Suprapubic skin (tissue), 4 donors: ENCODE measurements at places on chromosomes 12 and 14. TPM values are rescaled to one million over a fixed set of nuclear protein-coding genes. Genes with fewer than 3 reads are reported as not detected.

DNA sequence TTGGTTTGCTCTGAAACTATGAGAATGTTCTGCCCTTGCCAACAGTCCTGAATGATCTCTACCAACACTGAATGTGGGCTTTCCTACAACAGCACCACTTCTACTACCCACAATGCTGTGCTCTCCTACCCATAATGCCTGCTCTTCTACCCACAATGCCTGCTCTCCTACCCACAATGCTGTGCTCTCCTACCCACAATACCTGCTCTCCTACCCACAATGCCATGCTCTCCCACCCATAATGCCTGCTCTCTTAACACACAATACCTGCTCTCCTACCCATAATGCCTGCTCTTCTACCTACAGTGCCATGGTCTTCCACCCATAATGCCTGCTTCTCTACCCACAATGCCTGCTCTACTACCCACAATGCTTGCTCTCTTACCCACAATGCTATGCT lies 92.3 kb downstream of the KCNK13 start:
- no peaks in the 10 kb centered on the region for H3K27me3 ChIP-seq
- DNase-seq: no peak
- no peak overlapping the region for H3K4me3 ChIP-seq

DNA sequence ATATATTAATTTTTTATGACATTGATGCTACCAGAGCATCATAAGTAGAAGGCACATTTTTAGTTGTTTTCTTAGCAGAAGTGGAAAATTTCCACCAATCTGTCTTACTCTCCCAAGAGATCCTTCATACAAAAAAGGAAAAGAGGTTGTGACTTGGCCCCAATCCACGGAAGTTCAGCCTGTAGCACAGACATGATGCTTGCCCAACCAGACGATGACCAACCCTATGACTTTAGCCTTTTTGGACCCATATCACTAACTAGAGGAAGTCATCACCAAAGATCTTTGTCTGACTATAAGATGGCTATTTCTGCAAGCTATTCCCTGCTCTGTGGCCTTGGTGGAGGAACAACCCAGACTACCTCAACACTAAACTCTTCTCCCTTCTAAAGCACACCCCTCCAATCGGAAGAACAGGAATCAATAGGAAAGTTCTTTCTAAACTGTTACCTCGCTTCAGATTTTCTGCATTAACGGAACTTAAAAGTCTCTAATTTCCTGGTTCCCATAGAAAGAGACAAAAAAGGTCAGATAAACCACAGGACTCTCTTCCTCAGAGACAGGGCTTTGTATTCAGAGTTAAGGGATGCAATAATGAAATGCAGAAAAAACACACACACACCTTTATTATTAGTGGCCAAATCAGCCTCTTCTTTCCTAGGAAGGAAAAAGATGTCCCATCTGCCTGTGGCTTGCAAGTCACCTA lies 4.1 kb upstream of the RHOJ start:
- H3K4me3 ChIP-seq: no peak overlapping the region
- DNase-seq: no peak
- H3K4me1 ChIP-seq: peaks cover 6% of the 10 kb centered on the region
- H3K36me3 ChIP-seq: no peaks in the 10 kb centered on the region
- no peaks in the 10 kb centered on the region for H3K27me3 ChIP-seq

DNA sequence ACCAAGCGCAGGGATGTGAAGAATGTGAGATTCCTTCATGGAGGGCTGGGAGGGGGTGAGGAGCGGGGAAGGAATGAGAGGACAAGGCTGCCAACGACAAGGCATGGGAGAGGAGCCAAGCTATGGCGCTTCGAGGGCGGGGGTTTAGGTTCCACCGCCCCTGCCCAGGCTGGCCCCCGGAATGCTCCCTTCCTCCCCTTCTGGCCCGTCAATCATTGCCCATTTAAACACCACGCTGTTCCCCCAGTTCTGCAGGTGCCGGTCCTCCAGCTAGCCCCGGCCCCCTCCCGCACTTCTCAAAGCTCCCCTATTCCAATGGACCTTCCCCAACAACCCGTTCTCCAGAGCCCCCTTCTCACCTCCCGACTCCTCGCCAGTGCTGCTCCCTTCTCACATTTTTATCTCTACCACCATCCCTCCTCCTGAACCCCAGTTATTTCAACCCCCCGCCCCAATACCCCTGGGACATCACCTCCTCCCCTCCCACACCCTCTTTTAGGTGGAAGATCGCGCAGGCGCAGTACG lies 428 bp downstream of the RNF41 start:
- H3K4me3 ChIP-seq: peak overlapping the region; percentile 85
- DNase-seq: no peak
- H3K27ac ChIP-seq: peak overlapping the region; percentile 97
- H3K4me1 ChIP-seq: peaks cover 42% of the 10 kb centered on the region
- H3K27me3 ChIP-seq: no peaks in the 10 kb centered on the region

The FAIM2 gene
- 0.65 TPM for total RNA-seq

DNA sequence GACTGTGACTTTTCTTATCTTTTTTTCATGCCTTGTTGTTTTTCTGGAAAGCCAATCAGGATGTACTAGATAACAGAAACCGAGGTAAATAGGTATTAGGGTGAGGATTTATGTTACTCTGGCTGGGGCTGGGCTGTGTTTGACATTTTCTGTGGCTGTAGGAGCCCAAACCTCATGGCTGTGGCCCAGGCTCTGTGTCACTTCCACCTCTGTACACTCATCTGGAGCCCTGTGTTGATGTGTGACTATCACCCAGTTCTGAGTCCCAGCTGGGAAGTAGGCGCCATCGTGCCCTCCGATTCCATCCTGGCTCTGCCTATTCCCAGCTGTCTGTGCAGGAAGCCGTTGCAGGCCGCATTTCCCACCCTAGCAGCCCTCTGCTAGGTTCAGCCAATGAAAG lies 1.6 kb upstream of the HHIPL1 start:
- H3K27me3 ChIP-seq: peaks cover 10% of the 10 kb centered on the region
- no peak for DNase-seq
- H3K4me3 ChIP-seq: no peak overlapping the region
- H3K4me1 ChIP-seq: peaks cover 17% of the 10 kb centered on the region

GRCh38 chr12:80313209-80313608 lies 130.8 kb upstream of the PTPRQ start:
- no peak for DNase-seq
- peaks cover 9% of the 10 kb centered on the region for H3K4me1 ChIP-seq
- no peak overlapping the region for H3K4me3 ChIP-seq
- H3K27me3 ChIP-seq: no peaks in the 10 kb centered on the region
- H3K36me3 ChIP-seq: no peaks in the 10 kb centered on the region
- H3K27ac ChIP-seq: no peak overlapping the region

DNA sequence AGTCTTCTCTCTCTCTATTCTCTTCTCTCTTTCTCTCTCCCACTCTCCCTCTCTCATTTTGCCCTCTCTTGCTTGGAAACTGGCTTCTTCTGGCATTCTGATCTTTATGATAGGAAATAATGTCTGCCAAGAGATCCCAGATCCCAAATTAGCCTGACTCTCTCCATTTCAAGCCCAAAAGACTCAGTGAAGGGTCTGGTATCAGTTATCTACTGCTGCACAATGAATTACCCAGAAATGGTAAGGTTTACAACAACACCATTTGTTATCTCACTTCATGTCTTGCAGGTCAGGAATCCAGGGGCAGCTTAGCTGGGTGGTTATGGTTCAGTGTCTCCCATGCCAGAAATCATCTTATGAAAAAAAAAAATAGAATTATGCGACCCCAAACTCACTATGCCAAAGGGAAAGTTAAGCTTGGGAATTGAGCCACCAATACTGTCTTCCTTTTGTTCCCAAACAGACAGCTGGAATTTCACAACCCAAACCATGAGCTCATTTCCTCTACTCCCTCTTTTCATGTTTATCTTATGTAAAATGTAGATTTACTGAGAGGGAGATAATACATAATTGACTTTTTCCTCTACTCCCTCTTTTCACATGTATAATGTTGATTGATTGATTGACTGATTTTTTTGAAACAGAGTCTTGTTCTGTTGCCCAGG lies 67.8 kb upstream of the FICD start:
- H3K4me1 ChIP-seq: peaks cover 7% of the 10 kb centered on the region
- no peak for DNase-seq
- H3K27me3 ChIP-seq: peaks cover 16% of the 10 kb centered on the region
- no peak overlapping the region for H3K4me3 ChIP-seq

- H3K27ac ChIP-seq: no peak overlapping the region
- no peaks in the 10 kb centered on the region for H3K4me1 ChIP-seq
- no peak for DNase-seq
- H3K36me3 ChIP-seq: no peaks in the 10 kb centered on the region
- no peaks in the 10 kb centered on the region for H3K27me3 ChIP-seq
These were observed 8.0 kb upstream of the MON2 start for GRCh38 chr12:62458626-62459025.

GRCh38 chr12:102916252-102917025 lies 605 bp downstream of the PAH start:
- H3K27ac ChIP-seq: no peak overlapping the region
- DNase-seq: no peak
- H3K36me3 ChIP-seq: no peaks in the 10 kb centered on the region

DNA sequence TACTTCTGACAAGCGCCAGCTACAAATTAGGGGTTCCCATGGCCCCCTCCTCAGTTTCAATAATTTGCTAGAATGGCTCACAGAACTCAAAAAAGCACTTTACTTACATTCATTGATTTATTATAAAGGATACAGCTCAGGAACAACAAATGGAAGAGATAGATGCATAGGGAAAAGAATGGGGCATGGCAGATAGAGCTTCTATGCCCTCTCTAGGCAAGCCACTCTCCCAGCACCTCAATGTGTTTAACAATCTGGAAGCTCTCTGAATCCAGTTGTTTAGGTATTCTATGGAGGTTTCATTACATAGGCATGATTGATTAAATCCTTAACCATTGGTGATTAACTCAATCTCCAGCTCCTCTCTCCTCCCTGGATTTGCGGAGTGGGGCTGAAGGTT lies 184.5 kb upstream of the DAAM1 start:
- no peak for DNase-seq
- no peaks in the 10 kb centered on the region for H3K36me3 ChIP-seq
- H3K4me1 ChIP-seq: no peaks in the 10 kb centered on the region
- H3K4me3 ChIP-seq: no peak overlapping the region
- no peak overlapping the region for H3K27ac ChIP-seq

GRCh38 chr12:55703288-55703687 lies 4.4 kb downstream of the ITGA7 start:
- DNase-seq: no peak
- H3K4me3 ChIP-seq: no peak overlapping the region

The TAS2R7 gene
- total RNA-seq: not detected

The SIX4 gene
- 0.87 TPM for total RNA-seq

- H3K27me3 ChIP-seq: no peaks in the 10 kb centered on the region
- no peaks in the 10 kb centered on the region for H3K36me3 ChIP-seq
- no peak overlapping the region for H3K4me3 ChIP-seq
- peaks cover 23% of the 10 kb centered on the region for H3K4me1 ChIP-seq
- DNase-seq: no peak
These were observed 51.4 kb upstream of the TMCC3 start for GRCh38 chr12:94701711-94702110.

DNA sequence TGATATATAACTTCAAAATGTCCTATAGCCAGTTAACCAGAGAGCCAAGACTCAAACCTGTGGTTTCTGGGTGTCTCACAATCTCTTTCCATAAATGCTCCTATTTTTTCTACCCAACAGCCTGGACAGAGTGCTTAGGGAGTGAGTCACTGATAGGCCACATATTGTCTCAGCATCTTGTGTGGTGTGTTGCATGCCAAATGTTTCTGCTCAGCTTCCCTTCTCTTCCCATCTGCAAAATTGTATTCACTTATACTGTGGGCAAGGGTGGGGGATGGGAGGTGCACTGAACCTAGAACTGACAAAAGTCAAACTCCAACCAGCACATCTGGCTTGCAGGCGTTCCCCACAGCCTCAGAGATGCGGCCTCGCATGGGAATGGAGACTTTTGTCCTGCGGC lies 123.3 kb downstream of the KCNA5 start:
- H3K27ac ChIP-seq: no peak overlapping the region
- DNase-seq: no peak
- no peaks in the 10 kb centered on the region for H3K4me1 ChIP-seq
- no peak overlapping the region for H3K4me3 ChIP-seq
- H3K36me3 ChIP-seq: no peaks in the 10 kb centered on the region

The HVCN1 gene
- total RNA-seq: 6.0 TPM

DNA sequence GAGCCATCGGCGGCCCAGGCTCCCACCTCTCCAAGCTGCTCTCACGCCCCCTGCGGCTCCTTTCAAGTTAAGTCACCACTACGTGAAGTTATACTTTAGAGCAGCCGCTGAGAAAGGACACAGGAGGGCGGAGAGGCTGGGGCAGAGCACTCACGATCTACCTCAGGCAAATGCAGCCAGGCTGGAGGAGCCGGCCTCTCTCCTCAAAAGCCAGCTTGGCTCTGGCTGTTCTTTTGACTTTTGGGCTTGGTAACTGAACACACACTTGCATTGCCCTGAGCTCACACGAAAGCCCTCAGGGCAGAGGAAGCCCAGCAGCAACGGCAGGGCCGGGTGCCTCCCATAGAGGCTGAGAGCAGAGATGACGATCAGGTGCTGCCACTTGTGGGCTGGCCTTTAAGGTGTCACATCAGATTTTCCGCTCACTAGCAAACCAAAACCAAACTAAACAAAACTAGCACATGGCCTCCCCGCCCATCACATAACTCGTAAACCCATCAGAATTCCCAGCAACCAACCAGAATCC lies 75.2 kb downstream of the PITPNM2 start:
- H3K27ac ChIP-seq: peak overlapping the region; percentile 12
- H3K4me1 ChIP-seq: peaks cover 53% of the 10 kb centered on the region
- H3K27me3 ChIP-seq: no peaks in the 10 kb centered on the region
- H3K4me3 ChIP-seq: peak overlapping the region; percentile 1
- no peaks in the 10 kb centered on the region for H3K36me3 ChIP-seq

DNA sequence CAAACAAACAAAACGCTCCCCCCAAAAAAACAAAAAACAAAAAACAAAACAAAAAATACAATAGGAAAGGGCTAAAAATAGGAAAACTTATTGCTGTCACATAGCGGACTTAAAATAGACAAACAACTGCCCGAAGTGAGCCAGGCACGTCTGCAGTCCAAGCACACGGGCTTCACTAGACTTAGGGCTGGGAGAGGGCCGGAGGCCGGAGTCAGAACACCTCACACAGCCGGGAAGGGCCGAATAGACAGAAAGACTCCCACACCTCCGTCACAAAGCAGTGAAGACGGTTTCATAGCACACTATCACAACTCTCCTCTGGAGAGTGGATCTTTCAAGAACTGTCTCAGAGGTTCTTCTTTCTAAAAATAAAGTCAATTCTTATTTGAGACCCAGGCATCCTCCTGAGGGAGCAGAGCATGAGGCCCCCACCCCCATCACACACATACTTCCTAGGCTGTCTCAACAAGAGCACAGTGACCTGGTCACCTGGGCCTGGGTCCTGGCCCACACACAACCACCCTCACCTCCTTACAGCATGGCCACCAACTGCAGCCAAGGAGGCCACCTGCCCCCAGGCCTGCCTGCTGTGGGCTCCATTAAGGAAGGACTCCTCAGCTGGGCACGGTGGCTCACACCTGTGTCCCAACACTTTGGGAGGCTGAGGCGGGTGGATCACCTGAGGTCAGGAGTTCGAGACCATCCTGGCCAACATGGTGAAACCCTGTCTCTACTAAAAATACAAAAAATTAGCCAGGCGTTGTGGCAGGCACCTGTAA lies 6.7 kb downstream of the BAG5 start:
- H3K27ac ChIP-seq: no peak overlapping the region
- H3K4me1 ChIP-seq: peaks cover 65% of the 10 kb centered on the region
- no peak for DNase-seq
- no peaks in the 10 kb centered on the region for H3K27me3 ChIP-seq
- H3K36me3 ChIP-seq: peaks cover 14% of the 10 kb centered on the region
- no peak overlapping the region for H3K4me3 ChIP-seq

GRCh38 chr12:120229071-120229486 lies 28.2 kb upstream of the RPLP0 start:
- no peak for DNase-seq
- peaks cover 8% of the 10 kb centered on the region for H3K36me3 ChIP-seq
- peak overlapping the region; percentile 86 for H3K27ac ChIP-seq
- peak overlapping the region; percentile 35 for H3K4me3 ChIP-seq

The ISCA2 gene
- 7.9 TPM for total RNA-seq

The ARHGEF25 gene
- 8.5 TPM for total RNA-seq
